ENCODE measurements at places on chromosomes 16 and 17.

- DNase-seq: peak; percentile 75
These were observed 118.4 kb upstream of the CDC42EP4 start for GRCh38 chr17:73430165-73430680.

- no peak for DNase-seq
These were observed 51.0 kb upstream of the IRX5 start for GRCh38 chr16:54879681-54880080.

DNA sequence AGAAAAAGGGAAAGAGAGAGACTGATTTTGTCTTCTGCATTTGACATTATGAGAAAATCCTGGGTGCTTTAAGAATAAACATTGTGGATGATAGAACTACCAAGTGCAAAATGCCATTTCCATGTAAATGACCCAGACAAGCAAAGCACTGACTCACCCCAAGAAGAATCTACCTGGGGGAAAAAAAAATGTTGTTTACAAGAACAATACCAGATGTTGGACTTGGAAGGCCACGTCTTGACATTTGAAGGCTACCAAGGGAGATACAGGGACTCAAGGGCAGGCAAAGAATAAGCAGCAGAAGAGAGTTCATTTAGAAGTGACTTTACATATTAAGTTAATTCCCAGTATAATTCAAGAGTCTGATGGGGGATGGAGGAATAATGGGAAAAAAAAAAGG is 125.3 kb downstream of the TMEM114 start:
- no peak for DNase-seq

- DNase-seq: no peak
These were observed 13.2 kb downstream of the GRIN2A start for GRCh38 chr16:10169031-10169430.

DNA sequence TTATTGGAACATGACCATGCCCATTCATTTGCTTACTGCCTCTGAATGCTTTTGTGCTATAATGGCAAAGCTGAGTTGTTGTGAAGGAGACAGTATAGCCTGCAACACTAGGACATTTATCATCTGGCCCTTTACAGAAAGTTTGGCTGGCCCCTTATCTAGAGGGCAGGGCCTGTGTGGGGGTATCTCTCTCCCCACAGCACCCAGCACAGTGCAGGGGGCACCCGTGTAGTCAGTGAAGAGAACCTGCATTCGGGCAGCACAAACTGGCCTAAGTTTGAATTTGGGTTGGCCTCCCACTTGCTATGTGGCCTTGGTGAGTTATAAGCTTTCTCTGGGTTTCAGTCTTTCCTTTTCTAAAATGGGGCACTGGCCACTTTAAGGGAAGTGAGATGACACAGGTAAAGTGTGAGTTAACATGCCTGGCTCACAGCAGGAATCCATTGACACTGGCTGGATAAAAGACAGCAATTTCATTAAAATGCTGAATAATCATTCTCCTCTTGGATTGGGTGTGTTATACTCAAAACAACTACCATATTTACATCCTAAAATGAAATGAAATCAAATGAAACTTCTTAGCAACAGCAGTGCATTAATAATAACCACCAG is 12.1 kb downstream of the UBE2O start:
- DNase-seq: no peak

DNA sequence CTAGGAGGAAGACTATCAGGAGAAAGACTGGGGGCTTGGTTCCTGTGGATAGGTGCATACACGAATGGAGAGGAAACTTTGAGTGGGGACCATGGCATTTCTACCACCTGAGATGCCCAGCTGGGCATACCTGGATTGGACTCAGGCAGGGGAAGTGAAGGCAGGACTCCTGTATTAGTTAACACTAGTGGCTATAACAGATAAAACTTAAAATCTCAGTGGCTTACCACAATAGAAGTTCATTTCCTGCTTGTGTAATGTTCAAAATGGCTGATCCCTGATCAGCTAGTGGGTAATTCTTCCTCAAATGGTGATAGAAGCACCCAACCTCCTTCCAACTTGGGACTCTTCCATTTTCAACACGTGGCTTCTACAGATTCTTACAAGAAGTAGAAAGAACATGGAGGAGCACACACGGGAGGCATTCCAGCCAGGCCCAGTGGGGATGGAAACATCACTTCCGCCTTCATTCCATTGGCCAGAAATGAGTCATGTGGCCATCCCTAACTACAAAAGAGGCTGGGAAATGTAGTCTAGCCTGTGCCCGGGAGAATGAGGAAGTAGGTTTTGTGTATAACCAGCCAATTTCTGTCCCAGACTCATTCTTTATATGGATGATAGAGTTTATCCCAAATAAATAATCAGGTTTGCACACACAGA is 112.1 kb downstream of the UTP18 start:
- DNase-seq: no peak

GRCh38 chr16:72542102-72542501 is 370.1 kb upstream of the PMFBP1 start:
- no peak for DNase-seq

- DNase-seq: no peak
These were observed 480.3 kb upstream of the GOT2 start for GRCh38 chr16:59214455-59214854.

DNA sequence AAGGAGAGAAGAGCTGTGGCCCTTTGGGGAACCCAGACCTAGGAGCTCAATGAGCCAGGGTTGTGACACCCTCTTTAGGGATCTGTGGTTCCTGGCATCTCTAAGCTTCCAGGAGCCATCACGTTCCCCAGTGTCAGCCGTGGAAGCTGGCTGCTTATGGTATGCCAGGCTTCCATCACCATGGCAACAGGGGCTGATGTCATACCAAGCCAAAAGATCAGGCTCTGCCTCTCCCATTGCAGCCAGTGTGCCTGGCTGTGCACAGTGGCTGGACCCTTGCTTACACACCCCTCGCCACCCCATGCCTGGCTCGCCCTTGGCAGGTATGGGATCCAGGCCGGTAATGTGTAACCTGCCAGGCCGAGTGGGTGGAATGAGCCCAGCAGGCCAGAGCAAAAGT is 91.1 kb downstream of the SSH2 start:
- peak; percentile 62 for DNase-seq

DNA sequence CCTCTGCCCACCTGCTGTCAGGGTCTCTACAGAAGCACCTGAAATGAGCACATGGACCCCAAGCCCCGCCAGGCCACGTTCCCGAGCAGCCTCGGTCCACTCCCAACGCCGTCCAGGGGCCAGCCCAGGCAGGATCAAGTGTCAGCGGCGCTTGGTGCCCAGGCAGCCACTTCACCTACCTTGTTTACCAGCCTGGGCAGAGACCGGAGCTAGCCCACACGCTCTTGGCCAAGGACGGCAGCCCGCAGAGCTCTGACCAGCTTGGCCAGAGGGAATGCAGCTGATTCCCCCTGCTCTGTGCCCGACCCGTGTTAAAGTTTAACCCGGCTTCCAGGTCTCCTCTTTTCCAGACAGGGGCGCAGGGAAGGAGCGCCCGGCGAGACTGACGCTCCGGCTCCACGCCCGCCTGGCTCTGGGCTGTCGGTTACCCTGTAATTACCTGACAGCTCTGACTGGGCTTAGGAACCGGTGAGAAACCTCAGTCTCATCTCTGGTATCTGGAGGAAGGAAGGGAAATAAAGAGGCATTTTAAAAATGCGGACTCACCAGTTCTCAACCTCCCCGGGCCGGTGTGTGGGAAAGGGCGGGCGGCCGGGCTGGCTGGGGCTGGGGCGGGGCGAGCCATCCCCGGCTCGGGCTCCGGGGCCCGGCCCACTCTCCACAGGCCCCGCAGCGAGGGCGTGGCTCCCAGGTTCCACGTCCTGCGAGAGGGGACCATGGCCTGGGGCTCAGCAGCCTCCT is 4.6 kb downstream of the KIFC3 start:
- DNase-seq: no peak

DNA sequence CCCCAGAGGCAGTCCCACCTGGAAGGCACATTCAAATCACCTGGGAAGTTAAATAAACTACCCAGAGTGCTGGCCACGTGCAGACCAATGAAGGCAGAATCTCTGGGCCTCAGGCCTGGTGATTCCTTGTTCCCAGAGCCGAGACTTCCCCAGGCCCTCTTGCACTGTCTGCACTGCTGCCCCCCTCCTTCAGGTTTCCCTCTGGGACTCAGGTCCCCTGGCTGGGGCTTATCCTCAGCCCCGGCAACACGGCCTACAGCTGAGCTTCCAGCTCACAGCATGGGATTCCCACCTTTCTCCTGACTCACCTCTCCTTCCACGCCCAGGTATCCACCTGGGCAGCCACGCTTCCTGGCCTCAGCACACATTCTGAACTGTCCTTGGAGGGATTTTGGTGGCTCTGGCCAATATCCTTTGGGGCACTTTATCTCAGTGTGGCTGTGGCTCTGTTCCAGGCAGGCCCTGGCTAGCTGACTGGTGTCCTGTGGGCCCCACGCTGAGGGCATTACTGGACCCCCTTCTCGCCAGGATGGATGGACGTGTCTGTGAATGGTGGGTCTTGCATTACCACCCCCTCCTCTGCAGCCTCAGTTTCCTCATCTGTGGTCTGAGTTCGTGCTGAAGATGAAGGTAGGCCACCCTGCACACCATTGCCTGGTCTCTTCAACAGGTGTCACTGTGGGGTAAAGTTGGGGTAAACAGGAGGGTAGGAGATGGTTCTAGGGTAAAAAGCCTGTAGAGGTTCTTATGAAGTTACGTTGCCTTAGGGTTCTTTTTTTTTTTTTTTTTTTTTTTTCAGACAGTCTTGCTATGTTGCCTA is 165.7 kb downstream of the IRF8 start:
- no peak for DNase-seq

DNA sequence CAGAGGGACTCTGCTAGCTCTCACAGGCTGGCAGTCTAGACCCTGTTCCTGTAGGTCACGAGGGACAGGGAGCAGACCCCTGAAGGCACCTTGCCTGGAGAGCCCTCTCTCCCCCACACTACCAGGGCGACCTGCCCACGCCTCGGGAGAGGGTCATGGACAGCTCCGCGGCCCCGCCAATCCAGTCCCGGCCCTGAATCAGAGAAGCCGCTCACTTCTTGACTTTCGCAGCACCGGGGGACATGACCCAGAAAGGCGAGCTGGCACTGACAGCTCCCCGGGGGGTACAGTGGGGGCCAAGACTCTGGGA is 5.1 kb downstream of the KIFC3 start:
- no peak for DNase-seq

DNA sequence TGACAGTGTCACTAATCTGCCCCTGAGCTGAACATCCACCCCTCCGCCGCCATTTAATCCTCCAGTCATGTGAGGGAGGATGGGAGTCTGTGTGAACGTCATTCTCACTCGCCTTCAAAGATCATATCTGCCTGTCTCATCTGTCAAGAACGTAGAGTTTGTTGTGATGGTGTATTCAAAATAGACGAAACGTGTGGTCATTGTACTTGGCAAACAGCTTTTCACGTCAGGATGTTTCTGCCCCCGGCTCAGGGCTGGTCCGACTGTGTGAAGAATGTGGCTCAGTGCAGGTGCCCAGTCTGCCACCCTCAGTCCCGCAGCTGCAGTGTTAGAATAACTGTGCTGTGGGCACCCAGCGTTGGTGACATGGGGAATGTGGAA is 148.0 kb downstream of the KCNJ12 start:
- peak; percentile 53 for DNase-seq

Measured in tongue (tissue), 3 donors.